SW 1271 (cell line): ENCODE measurements at places on chromosomes 1 and 21.

DNA sequence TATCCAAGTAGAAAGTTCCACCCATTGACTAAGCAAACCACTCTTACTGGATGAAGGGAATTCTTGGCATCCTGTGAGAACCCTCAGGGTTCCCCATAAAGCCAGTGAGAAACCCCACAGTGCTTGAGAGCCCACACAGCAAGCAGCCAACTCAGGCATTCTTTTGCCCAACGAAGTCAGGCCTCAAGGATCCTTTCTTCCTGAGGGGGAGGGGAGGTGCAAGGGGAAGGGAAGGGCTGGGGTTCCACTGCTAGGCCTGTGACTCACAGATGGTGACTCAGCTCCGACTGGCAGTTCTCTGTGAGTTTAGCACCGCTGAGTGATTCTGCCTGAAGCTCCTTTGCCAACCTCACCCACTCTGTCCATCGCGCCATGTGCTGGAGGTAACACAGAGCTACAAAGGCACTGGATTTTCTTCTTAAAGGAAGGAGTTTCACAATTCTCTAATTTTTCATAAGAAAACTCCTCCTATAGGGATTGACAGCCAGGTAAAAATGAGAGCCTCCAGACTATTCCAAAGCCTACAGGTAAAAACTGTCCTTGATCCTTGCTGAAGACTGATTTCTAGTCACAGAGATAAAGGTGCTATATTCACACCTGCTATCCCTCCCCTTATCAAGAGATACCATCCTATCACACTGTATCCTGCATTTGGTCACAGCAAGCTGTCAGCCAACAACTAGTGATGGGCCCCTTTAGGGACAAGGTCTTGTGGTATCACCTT lies 4.8 kb downstream of the ENO1 start:
- peak; percentile 95 for DNase-seq

- DNase-seq: no peak
Observed at GRCh38 chr1:217135569-217135915, 412.3 kb upstream of the ESRRG start.

- no peak for DNase-seq
Observed at GRCh38 chr1:119651641-119652040, 3.6 kb upstream of the ZNF697 start.

- peak; percentile 26 for DNase-seq
Observed at GRCh38 chr1:235067396-235068157, 61.1 kb downstream of the TOMM20 start.

DNA sequence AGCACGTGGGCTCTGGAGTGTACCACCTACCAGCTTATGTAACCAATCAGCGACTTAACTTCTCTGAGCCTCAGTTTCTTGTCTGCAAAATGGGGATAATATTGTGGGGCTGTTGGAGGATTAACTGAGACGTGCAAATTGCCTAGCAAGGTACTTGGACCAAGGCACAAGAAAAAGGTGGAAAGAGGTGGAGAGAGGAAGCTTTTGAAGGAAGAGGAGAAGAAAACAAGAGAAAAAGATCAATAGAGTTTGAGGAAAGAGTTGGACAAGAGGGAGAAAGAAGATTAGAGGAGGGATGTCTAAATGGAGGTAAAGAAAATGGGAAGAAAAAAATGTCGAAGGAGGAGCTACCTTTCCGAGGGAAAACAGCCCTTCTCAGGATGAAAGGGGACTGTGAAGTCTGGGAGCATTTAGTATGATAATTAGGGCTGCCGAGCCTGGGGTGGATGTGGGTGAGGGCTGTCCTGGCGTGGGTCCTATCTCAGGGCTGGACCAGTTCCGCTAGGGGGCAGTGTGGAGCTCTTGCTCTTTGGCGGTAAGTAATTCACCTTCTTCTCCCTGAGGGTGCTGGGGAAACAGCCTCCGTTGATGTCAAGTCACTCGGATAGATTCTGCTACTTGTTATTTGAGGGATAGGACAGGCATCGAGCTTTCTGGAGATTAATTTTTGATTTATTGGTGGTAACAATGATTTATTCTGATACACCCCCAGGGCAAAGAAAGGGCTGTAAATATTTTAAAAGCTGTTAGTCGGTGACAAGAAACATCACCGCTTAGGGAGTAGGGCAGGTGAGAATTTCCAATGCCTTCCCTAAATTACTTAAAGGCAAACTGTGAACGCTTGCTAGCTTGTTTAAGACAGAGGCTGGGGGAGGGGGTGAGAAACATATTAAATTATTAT lies 79.0 kb upstream of the NFASC start:
- no peak for DNase-seq

DNA sequence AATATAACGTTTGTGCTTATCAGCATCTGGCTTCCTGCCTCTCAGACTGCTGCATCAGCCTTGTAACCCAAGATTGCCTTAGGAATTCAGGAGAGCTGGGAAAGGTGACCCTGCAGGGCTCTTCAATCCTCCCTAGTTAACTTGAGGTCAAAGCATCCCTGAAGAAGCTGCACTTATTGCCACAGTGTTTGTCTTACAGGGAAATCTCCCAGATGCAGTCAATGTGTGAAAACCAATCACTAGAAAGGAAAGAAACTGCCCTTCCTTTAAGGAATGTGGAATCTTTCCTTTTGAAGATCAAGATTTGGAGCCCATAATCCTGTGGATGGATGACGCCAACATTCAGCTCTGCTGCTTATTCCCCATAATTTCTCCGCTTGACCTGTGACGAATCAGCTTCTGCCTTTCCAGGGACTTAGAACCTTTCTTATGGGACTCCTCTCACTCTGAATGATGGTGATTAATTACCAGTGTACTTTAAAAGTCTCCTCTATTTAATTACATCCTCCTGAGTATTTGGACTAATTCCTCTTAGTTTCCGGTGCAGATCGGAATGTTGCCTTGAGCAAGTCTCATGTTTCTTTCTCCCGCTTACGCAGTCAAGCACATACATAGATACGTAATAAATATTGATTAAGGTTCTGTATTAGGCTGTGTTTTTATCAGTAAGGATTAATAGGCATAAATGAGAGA lies 14.4 kb downstream of the ADAMTS5 start:
- no peak for DNase-seq
